ENCODE measurements at places on chromosomes 6 and 20.

GRCh38 chr20:37669773-37670236 is 24.0 kb upstream of the CTNNBL1 start:
- DNase-seq, result no peak

GRCh38 chr20:4601630-4602296 is 119.9 kb upstream of the PRND start:
- no peak for DNase-seq

- no peak for DNase-seq
These were observed 686.9 kb downstream of the BCKDHB start for GRCh38 chr6:80793411-80793810.

- DNase-seq, result peak; percentile 24
These were observed 49.4 kb upstream of the ARMC2 start for GRCh38 chr6:108798670-108799353.

DNA sequence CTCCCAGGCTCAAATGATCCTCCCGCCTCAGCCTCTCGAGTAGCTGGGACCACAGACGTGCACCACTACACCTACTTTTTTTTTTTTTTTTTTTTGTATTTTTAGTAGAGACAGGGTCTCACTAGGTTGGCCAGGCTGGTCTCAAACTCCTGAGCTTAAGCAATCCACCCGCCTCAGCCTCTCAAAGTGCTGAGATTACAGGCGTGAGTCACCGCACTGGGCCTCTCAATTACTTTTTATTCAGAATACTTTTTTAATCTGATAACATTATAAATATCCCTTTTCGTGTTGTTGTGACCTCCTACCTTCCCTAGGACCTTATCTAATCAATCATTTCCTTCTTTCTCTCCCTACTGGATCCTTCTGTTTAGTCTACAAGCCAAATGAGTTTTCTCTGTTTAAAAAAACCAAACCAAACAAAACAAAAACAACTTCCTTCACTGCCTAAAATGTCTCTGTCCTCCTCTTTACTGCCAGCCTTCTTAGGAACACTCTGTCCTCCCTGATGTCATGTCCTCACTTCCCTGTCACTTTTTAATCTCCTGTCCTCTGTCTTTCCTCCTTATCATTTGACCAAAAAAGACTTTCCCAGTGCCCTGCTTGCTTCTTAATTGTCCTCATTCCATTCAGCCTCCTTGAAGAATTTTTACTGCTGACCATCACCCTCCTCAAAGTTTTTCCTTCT is 85.0 kb downstream of the CAP2 start:
- DNase-seq, result peak; percentile 36

GRCh38 chr20:30168800-30169138 is 1088.7 kb upstream of the DEFB115 start:
- DNase-seq, result no peak

DNA sequence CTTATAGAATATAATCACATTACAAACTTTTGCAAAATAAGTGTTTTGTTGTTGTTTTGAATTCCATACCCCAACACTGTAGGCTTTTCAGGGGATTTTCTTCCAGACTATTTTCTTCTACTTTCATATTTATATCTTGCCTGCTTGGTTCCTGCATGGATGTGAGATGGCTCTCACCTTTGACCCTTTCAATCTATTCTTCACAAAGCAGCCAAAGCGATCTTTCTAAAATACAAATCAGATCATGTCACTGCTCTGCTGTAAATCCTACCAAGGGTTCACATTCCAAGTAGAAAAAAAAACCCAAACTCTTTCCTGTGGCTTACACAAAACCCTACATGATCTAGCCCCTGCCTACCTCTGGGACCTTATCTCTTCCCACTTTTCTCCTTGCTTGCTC is 25.0 kb upstream of the TRPC4AP start:
- no peak for DNase-seq

DNA sequence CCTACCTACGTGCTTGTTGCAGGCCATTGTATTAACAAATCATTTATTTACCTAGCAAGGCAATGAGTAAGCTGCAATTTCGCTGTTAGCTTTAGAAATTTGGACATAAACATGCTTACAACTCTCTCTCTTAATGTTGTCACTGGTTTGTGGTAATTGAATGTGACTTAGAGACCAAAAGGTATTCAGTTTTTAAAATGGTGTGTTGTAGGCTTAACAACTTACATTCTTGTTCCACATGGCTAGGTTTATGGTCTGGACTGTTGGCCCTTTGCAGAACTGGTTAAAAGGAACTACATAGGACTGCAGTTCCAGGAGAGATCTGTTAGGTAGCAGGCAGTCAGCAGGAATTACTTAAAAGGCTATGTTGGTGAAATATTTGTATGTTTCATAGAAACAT is 10.3 kb upstream of the CTAGE9 start:
- DNase-seq, result no peak

DNA sequence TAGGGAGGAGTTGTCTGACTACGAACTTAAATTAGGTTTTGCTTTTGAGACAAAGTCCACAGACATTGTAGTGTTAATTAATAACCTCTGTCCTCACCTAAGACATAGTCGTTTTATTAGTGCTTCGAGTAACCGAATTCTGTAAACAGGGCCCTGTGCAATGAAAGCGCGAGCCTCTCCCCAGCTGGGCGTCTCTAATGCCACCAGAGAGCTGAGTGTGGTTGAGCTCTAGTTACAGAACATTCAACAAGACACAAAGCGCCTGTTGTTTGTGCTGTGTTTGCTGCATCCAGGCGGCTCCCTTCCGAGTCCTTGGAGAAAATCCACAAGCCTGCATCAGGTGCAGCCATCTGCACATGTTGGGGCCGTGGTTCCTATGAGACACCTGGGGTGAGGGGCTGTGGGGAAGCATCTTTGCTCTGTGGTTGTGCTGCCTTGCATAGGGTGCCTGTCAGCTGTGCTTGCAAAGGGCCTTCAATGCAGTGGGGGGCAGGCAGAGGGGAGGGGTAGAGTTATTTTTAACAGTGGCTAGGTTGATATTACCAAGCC is 63.9 kb downstream of the CD164 start:
- no peak for DNase-seq

- DNase-seq, result no peak
These were observed 386.5 kb upstream of the SULF2 start for GRCh38 chr20:48171626-48172356.

DNA sequence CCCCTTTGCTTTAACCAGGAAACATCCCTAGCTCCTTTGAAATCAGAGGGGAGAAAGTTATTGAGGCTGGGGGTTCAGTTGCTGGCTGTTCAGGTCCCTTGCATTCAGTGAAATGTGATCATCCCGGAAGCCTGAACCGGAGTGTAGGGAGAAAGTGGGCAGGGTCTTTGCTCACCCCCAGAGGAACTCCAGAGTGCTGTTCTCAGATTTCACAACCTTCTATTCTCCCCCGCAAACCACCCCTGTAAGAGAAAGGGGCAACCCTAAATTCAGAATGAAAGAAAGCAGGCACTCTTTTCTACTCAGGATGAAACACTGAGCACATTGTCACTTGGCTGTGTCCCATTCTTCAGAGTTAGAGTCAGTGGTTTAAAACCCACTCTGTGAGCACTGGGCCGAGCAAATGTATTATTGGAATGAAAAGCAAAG is 139.8 kb downstream of the KHDC1L start:
- peak; percentile 14 for DNase-seq

- DNase-seq, result no peak
These were observed 233.6 kb upstream of the BMP2 start for GRCh38 chr20:6533761-6534479.

DNA sequence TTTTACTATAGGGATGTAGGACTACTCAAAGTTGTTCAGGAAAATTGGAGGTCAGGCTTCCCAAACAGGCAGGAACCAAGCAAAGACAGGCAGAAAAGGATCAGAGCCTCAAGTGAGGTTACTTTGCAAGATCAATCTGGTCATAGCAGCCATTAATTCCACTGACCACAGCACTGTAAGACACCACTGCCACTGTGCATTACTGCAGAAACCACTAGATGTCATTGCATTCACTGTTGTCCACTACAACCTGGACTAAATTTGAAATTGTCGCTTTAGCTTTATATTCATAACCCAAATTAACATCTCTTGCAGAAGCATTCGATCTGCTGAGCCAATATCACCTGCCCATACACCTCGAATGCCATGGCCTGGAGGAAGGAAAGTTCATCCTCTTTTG is 126.9 kb upstream of the UFL1 start:
- peak; percentile 19 for DNase-seq

GRCh38 chr6:95679981-95680380 is 102.6 kb downstream of the MANEA start:
- no peak for DNase-seq

GRCh38 chr6:6616656-6617055 is 28.1 kb downstream of the LY86 start:
- no peak for DNase-seq

DNA sequence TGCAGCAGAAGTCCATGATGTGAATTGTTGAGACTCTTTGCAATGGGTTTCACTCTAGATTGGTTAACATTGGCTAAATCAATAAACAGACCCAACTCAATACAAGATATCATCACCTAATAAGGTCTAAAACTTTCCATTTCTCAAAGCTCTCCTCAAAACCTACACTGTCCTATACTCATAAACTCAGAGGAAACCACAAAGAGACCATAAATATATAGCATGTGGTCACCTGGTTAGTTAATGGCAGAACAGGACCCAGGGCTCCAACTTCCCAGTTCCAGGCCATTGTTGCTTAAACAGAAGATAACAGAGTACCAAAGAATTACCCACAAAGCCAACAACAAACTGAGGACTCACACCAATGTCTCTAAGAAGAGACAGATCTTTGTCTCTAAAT is 12.0 kb downstream of the RTN4IP1 start:
- no peak for DNase-seq

- no peak for DNase-seq
These were observed 148.0 kb downstream of the TMEM200A start for GRCh38 chr6:130513770-130514169.

DNA sequence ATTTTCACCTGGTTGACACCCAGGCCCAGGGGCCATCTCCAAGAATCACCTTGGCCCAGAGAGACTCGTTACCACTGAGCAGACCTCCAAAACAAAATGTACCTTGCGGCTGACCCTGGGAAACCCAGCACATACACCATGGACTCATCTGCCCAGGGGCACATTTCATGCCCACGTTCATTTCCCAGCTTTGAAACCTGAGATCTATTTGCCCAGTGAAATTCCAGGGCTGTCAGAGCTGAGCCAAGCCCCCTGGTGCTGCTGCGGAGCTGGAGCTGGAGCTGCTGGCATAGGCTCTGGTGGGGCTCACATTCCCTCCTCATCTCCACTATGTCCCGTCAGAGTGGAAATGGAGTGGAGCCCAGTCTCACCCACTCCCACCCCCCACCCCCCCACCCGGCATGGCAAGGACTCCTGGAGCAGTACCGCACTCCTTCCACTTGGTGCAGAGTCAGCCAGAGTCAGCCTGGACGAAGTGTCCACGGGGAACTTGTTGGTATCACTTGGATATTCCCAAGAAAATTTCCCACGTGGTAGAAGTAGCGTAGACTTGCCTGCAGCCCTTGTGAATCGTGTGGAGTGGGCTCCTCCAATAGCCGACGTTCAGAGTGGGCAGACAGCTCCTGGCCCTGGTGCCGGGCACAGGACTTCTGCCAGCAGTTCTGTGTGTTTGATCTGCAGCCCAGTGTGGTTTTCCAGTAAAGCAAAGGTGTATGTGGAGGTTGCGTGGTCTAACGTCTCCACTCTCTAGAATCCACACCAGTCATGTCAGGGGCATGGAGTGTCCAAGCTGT is 18.1 kb upstream of the OSER1 start:
- no peak for DNase-seq

- peak; percentile 30 for DNase-seq
These were observed 27.8 kb downstream of the CASS4 start for GRCh38 chr20:56439771-56440291.

GRCh38 chr6:5981126-5982026 is 25.3 kb downstream of the NRN1 start:
- DNase-seq, result no peak

DNA sequence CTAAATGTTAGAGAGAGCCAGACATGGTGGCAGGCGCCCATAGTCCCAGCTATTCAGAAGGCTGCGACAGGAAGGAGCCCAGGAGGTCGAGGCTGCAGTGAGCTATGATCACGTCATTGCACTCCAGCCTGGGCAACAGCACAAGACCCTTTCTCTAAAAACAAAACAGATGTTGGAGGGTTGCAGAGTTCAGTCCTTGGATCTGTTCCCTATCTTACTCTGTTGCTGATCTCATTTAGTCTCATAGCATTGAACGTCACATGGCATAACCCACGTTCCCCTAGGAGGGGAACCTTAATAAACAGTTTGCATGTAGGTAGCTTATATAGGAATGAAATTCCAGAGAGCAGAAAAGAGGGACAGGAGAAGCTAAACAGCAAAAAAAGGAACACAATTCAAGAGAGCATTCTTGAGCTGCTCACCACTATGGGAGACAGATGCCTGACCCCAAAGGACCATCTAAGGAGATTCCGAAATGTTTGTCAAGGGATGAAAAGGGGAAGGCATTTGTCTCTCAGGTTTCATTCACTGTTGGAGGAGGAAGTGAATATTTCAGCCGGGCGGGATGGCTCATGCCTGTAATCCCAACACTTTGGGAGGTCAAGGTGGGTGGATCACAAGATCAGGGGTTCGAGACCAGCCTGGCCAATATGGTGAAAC is 54.6 kb upstream of the PIM1 start:
- DNase-seq, result no peak

DNA sequence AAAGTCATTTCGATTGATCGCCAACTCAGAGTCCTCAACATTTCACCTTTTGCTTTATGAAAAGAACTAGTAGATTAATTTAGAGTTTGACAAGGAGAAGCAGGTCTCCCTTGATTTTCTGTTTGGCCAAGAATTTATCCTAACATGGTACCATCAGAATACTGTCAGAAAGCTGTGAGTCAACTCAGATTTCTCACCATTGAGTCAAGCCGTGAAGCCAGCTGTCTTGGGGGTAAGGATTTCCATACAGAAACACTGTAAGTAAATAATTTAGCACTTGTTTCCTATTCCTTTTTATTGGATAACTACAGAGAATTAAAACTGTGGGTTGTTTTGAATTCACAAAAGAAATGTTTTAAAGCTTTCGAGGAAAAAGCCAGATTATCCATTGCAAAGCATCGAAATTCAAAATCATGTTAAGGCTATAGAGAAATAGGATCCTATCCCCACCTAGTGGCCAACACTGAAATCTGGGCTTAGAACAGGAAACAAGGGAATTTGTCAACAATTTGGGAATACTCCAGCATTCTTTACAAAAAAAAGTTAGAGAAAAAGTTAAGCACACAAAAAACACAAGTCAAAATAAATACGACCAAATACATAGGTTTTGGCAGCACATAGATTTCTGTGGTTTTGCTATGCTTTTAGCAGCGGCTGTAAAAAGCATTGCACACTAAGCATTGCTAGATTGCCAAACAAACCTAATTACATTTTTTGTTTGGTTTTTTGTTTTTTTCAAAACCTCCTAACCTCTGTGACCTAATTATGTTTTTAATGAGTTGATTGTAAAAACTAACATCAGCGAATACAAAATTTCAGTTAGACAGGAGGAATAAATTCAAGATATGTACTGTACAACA is 44.2 kb downstream of the COL11A2 start:
- DNase-seq, result peak; percentile 60

GRCh38 chr6:113854531-113855499 is 2.3 kb upstream of the MARCKS start:
- DNase-seq, result peak; percentile 89

GRCh38 chr6:27863962-27864905 is 48.0 kb downstream of the OR2B2 start:
- peak; percentile 26 for DNase-seq

- no peak for DNase-seq
These were observed 181.1 kb upstream of the TSHZ2 start for GRCh38 chr20:52791091-52791490.
